ENCODE measurements at places on chromosomes 1 and 21.

DNA sequence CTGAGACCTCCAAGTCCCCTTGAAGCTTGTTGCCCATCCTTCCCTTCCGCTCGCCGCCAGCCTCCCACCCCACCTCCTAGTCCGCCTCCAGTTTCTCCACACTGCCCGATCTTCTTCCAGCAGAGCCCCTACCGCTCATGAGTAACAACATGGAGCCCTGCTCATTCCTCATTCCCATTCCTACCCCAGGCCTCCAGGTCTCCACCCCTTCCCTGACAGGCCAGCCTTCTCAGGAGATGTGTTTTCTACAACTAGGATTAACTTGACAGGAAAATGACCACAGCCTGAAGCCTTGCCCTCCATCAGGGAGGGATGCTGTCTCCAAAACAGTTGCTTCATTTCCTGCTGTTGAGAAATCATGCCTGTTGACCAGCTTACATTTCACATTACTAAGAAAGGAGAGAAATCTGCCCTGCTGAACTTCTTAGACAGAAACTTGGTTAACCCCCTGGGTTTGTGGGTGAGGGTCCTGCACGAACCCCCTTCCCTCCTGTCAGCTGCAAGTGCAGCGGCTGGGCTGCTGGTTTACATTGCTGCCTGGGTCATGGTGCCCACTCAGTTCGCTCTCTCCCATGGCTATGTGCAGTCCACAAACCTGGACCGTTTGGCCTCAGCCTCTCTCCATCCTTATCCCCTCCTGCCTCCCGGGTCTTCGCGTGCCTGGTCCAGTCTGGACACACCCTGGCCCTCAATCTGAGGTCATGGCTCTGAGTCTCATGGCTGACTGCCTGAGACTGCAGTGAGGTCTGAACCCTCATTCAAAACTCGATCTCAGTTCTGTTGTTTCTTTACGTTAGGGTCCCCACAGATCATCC is 16.1 kb upstream of the CHI3L1 start:
- DNase-seq = peak; percentile 44

- no peak for DNase-seq
These were observed 32.8 kb upstream of the RUNX1 start for GRCh38 chr21:35081861-35082260.

GRCh38 chr21:35275776-35276175 is 226.7 kb upstream of the RUNX1 start:
- no peak for DNase-seq

DNA sequence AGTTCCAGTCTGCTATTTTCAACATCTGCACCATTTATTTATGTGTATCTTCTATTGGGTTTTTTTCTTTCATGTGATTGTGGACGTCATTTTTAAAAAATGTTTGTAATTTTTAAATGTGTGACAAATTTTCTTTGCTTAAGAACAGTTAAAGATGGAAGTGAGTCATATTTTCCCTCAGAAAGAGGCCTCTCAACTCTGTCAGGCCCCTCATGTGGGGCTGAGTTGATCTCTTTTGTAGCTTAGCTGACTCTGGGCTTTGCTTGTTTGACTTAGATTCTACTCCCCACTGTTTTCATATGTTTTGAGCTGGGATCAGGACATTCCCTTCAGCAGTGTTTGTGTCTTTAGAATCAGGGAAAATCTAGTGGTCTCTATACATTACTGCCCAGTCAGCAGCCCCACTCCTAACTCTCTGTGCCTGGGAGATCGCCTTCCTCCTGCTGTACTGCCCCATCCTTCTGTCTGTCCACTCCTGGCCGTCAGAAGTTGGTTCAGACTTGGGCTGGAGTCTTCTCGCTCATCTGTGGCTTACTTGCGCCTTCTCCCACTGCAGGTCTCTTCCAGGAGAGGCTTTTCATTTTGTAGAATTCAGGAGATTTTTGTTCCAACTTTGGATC is 137.4 kb downstream of the DYRK1A start:
- DNase-seq = no peak

DNA sequence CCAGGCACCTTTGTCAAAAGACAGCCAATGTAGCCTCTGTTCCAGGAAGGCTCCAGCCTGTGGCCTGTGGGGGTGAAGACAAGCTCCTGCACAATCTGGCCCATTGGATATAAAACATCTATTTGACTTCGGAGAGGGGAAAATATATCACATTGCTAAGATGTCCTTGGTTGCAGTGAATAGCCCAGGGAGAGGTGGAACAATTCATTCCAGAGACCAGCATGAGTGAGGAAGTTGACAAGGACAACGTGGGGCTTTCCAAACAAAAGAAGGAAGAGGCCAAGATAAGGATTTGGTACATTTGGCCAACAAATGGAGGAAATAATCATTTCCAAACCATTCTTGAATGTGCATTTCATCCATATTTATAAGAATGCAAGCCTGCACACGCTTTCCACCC is 187.0 kb downstream of the ETS2 start:
- no peak for DNase-seq

GRCh38 chr1:85681087-85681486 is 27.1 kb downstream of the ZNHIT6 start:
- no peak for DNase-seq

GRCh38 chr1:37171691-37172090 is 137.4 kb upstream of the GRIK3 start:
- DNase-seq = no peak

DNA sequence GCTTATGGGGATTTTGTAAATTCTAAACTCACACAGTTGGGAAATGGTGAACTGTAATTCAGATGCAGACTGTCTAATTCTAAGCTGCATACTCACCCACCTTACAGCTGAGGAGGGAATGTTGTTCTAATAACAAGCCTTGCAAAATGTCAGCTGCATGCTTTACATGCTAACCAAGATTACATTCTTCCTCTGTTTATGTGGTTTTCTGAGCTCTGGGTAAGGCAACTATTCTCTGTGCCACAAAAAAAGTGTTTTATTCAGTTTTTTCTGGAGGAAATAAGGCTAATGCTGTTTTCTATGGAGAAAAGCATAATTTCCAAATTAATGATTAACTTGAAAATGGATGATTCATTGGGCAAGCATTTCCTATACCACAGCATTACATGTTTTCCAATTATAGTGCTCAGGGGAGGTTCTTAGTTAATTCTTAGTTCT is 64.9 kb downstream of the RGS13 start:
- DNase-seq = no peak

DNA sequence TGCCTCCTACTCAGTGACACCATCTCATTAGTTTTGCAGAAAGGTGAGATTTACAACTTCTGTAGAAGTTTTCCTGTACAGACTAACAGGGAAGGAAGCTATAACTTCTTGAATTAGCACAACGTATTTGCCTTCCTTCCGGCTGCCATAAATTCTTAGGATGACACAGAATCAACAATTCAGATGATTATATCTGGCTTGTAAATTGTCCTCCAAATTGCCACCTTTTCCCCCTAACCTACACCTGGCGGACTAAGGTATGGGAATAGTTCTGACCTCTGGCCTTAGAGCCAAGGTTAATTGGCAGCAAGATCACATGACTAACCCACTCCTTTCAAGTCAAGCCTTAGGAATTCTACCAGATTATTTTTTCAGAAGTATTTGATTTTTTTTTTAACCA is 284.3 kb downstream of the LMO4 start:
- no peak for DNase-seq

- DNase-seq = no peak
These were observed 164.4 kb downstream of the NTPCR start for GRCh38 chr1:233114860-233115259.

DNA sequence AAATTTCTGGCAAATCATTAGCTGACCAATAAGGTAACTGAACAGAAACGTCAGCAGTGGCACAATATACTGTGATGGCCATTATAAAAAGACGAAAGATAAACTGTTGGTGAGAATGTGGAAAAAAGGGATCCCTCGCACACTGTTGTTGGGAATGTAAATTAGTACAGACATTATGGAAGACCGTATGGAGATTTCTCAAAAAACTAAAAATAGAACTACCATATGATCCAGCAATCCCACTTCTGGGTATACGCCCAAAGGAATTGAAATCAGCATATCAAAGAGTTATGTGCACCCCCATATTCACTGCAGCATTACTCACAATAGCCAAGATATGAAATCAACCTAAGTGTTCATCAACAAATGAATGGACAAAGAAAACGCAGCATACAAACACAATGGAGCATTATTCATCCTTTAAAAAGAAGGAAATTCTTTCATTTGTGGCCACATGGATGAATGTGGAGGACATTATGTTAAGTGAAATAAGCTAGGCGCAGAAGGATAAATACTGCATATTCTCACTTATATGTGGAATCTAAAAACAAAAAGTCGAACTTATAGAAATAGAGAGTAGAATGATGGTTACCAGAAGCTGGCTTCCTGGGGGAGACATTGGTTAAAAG is 257.7 kb downstream of the RHOU start:
- DNase-seq = no peak

- DNase-seq = no peak
These were observed 111.0 kb downstream of the PTPN14 start for GRCh38 chr1:214440219-214440965.

- DNase-seq = no peak
These were observed 416.4 kb downstream of the PTBP2 start for GRCh38 chr1:97137862-97138514.

GRCh38 chr21:36347278-36347961 is 27.4 kb downstream of the MORC3 start:
- DNase-seq = no peak

DNA sequence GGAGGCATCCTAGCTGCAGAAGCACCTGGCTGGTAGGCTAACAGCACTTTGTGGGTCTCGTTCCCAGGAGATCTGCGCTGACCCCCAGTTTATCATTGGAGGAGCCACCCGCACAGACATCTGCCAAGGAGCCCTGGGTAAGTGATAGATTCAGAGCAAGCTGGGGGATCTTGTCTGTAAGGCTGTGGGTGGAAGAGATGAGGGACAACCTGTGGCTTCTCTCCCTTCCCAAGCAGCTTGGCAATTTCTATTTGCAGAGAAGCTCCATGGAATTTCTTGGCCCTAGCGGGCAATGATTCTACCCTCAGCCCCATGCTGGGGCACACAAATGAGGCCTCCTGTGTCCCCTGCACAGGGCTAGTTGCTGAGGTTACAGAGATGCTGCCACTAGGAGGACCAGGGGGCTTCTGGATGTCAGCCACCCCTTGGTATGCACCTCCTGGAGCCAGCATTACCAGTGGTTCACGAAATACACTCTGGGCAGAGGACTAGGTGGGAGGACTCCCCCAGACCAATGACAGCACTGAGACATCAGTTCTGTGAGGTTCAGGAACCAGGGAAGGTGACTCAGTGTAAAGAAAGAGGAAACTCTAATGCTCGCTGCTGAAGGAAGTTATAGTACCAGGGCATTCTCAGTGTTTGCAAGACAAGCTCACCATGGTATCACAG is 5.5 kb downstream of the CAPN2 start:
- DNase-seq = no peak

GRCh38 chr1:220315070-220315839 is 43.0 kb upstream of the RAB3GAP2 start:
- DNase-seq = no peak

DNA sequence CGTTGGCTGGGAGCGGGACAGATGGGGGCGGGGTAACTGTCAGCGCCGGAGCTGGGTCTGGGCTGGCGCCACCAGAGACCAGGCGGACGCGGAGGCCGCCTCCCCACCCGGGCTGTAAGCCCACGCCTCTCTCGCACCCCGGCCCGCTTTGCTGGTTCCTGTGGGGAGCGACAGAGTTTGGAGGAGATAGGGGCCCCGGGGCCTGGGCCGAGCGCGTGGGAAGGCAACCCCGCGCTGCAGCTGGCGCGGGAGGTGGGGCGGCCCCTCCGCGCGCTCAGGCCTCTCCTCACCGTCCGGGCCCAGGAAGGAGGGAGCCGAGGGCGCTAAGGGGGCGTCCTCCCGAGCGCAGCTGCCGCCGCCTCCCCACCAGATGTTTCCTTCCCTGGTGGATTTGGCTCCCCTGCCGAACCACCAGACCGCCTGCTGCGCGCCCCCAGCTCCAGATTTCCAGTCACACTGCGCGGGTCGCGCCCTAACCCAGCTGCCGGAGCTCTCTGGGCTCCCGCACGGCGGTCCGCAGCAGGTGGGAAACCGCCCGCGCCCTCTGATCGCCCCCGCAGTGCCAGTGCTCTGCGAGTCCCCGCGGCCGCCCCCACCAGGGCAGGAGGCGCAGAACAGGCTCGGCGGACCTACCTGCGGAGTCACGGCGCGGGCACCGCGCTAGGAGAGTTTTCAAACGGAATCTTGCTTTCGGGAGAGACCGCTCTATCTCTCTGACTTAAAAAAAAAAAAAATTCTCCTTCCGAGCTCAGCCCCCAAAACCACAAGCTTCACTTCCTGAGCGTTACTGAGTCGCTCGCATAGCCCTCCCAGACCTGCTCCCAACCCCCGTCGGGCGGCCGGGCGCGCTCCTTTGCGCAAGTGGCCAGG is 1.1 kb downstream of the GFI1 start:
- DNase-seq = peak; percentile 57

DNA sequence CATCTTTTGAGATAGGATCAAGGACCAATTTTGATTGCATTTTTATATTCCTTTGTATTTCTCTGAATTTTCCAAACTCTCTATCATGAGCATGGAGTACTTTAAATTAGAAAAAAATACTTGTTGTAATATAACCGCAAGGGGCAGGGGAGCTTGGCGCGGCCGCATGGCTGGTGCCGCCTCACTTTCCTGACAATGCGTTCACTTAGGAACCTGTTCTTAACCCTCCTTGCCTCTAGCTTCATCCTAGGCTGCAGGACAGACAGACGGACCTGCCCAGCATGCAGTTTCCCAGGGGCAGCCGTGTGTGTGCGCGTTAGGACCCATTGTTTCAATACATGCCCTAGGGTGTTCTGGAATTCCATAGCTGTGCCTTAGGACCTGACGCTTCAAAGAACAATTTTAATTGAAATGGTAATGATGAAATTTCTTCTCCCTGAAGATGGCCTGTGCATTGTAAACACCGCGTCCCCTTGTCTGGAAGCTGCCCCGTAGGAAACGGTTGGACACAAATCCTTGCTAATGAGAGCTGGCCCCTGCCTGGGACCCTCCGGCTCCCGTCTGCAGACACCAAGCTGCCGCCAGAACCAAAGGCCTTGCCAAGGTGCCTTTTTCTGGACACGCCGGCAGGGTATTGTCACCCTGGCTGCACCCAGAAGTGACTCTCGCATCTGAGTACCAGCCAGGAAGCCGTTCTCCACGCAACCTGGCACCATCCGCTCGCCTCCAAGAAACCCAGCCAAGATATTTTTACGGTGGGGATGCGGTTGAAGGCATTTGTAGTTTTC is 466.4 kb downstream of the NPHP4 start:
- peak; percentile 26 for DNase-seq
